ENCODE measurements at places on chromosomes 1 and 21.

DNA sequence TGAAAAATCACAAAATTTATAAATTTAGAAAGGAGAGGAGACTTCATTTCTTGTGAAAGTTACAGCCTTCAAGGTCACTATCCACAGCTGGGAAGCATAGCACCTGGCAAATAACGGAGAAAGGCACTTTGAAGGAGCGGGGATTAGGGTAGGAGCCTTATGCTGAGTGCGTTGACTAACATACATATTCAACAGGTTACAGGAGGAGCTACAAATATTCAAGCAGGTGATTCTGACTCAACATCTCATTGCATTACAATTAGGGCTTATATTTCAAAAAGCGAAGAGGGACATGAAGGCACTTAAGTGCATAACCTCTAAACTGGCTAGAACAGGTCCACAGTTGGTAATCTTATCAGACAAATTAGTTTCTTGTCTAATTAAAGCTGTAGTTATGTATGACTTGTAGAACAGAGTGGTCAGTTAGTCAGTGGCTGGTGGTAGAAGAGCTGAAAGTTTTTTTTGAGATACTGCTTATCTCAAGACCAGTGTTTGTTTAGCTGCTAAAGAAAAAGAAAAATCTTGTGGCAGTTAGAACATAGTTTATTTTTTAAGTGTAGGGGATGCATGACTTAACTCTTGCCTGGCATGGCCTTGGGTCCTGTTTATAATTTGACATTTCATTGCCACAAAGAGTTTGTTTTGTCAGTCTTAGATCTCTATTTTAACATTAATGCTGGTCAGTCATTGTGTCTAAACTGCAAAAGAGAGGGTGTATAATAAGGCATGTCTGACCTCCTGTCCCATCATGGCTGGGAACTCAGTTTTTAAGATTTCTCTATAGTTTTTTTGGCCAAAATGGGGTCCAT, 311.5 kb downstream of the DUSP10 start:
- DNase-seq, result no peak

GRCh38 chr1:194474701-194475100, 1288.3 kb upstream of the B3GALT2 start:
- no peak for DNase-seq

DNA sequence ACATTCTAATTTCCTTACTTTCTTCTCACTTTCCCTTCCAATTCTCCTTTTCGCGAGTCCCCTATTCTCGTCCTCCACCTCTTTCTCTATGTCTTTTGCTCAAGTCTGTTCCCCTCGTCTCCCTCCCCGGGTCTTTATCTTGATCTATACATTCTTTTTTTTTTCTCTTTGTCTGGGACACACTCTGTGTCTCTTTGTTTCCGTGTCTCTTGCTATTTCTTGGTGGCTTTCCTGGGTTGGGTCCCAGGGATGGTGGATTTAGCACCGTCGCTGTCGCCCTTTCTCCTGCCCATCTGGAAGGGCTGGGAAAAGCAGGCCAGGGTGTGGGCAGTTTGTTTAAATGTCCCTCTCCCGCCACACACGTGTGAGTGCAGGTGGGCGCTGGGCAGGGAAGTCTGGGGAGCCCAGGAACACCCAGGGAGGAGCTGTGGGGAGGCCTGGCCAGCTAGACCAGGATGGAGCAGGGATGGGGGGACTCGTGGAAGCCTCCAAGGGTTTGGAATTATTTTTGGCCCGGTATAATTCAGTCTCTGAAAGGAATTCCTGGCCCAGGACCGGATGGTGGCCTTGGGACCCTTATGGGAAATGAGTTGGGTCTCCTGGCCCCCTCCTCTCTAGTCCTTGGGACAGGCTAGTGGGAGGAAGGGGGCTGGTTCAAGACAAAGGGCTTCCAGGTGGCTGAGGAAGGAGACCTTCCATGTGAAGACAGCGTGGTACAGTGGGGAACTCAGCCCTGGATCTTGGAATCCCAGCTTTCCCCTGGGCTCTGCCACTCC, 9.5 kb upstream of the ID3 start:
- no peak for DNase-seq

- DNase-seq, result no peak
These were observed 36.5 kb upstream of the AGBL4 start for GRCh38 chr1:50060279-50060678.

- DNase-seq, result no peak
These were observed 11.0 kb downstream of the PRDM15 start for GRCh38 chr21:41868062-41868710.

- DNase-seq, result no peak
These were observed 6.5 kb downstream of the CNST start for GRCh38 chr1:246572785-246573184.

GRCh38 chr1:197100677-197101076, 33.6 kb upstream of the F13B start:
- no peak for DNase-seq

DNA sequence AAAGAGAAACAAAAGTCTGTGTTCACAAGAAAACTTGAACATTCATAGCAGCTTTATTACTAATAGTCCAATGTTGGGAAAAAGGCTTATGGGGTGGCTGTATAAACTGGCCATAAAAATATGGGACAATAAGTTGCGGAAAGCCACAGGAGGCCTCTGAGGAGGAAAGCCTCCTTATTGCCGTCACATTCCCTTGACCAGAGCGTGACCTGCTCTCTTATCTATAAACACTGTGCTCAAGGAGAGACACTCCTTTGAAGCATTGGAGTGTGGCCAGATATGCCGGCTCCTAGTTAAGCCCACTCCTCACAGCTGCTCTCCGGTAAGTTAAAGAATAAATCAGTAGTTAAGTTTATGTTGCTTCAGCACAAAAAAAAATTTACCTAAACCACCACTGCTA, 19.7 kb downstream of the OR6Y1 start:
- no peak for DNase-seq

- no peak for DNase-seq
These were observed 4.1 kb upstream of the DNMT3L start for GRCh38 chr21:44265734-44266270.

- DNase-seq, result no peak
These were observed 52.5 kb upstream of the TINAGL1 start for GRCh38 chr1:31523769-31524168.

- DNase-seq, result peak; percentile 26
These were observed 136.9 kb upstream of the L1TD1 start for GRCh38 chr1:62057641-62058290.
